ENCODE measurements at places on chromosomes 5 and 9. TPM values are rescaled to one million over a fixed set of nuclear protein-coding genes. Genes with fewer than 3 reads are reported as not detected.

DNA sequence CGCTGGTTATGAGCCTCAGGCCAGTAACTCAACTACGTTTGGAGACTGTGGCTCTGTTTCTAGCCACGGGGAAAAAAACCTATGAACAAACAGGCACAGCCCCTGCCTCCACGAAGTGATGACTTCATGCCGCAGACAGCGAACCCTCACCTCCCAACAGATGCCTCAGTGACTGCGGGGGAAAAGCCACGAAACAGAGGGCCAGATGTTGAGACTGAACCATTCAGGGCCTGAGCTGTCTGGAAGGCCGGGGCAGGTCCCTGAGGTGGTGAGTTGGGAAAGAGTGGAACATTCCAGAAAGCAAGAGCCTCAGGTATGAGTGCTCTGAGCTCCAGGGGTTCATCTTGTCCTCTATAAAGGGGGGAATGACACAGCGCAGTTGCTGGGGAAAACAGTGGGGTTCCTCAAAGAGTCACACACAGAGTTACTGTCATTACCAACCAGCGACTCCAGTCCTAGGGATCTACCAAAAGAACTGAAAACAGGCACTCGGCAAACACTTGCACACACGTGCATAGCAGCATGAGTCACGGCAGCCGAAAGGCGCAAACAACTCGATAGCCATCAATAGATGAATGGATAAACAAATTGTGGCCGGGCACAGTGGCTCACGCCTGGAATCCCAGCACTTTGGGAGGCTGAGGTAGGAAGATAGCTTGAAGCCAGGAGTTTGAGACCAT is 15.3 kb downstream of the PLPP7 start:
- no peak for DNase-seq

The FAM78A gene
- polyA plus RNA-seq, result 1.6 TPM

The STPG3 gene
- polyA plus RNA-seq, result not detected

- DNase-seq, result no peak
Observed at GRCh38 chr5:133675376-133676154, 63.2 kb upstream of the FSTL4 start.

GRCh38 chr5:73751254-73751914 is 125.4 kb downstream of the ARHGEF28 start:
- DNase-seq, result no peak

GRCh38 chr5:131067636-131068035 is 97.4 kb downstream of the HINT1 start:
- DNase-seq, result no peak

The ENTREP1 gene
- polyA plus RNA-seq, result 7.5 TPM

- DNase-seq, result no peak
Observed at GRCh38 chr5:133245191-133246052, 193.6 kb downstream of the HSPA4 start.

DNA sequence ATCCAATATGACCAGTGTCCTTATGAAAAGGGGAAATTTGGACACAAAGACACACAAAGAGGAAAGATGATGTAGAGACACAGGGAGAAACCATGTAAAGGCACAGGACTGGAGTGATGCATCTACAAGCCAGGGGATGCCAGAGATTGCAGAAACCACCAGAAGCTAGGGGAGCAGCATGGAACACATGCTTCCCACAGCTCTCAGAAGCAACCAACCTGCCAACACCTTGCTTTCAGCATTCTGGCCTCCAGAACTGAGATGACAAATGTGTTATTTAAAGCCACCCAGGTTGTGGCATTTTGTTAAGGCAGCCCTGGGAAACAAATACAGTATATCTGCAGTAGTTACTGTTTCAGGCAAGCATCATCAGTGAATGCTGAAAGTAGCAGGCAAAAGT is 23.2 kb downstream of the DAP start:
- no peak for DNase-seq

GRCh38 chr9:27425827-27426510 is 98.1 kb upstream of the IFNK start:
- DNase-seq, result no peak

GRCh38 chr5:75551471-75551870 is 39.8 kb downstream of the POLK start:
- no peak for DNase-seq

The NPDC1 gene
- 80.2 TPM for polyA plus RNA-seq

GRCh38 chr9:133750982-133751649 is 13.0 kb upstream of the SARDH start:
- no peak for DNase-seq

GRCh38 chr9:126614088-126614454 is 343 bp downstream of the LMX1B start:
- no peak for DNase-seq

- no peak for DNase-seq
Observed at GRCh38 chr5:5782402-5782801, 359.9 kb downstream of the ICE1 start.

- no peak for DNase-seq
Observed at GRCh38 chr5:157690690-157691433, 19.5 kb downstream of the C5orf52 start.

- no peak for DNase-seq
Observed at GRCh38 chr5:179272326-179273072, 72.8 kb downstream of the ADAMTS2 start.

The PPP1R26 gene
- 10.2 TPM for polyA plus RNA-seq

DNA sequence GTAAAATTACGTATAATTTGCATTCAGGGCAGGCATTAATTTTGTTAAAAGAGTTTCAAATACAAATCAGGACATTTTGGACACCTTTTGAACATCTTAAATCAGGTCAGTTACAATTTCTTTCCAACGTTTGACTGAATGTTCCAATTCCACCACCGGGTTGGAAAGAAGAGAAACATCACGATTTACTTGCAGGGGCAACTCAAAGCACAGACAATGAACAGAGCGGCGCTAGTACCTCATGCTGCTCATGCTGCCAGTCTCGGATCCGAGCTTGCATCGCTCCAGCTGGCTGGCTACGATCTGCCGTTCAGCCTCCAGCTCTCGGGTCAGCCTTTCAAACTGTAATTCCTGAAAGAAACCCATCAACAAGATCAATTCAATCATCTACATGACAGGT is 339.5 kb downstream of the CTNND2 start:
- no peak for DNase-seq

DNA sequence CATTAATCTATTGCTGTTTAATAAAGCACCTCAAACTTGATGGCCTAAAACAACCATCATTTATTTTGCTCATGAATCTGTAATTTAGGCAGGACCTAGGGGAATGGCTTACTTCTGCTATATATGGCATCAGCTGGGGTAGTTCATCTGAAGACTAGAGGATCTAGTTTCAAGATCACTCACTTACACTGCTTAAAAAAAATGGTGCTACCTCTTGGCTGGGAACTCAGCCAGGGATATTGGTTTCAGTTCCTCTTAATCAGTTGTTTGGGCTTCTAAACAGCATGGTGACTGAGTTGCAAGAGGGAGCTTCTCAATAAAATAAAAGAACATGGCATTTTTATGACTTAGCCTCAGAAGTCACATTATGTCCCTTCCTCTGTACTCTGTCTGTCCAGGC is 142.0 kb downstream of the FAM114A2 start:
- DNase-seq, result no peak

The FAM153A gene
- polyA plus RNA-seq, result 1.6 TPM

The C9orf153 gene
- polyA plus RNA-seq, result not detected

- no peak for DNase-seq
Observed at GRCh38 chr5:61910771-61911170, 395.2 kb upstream of the KIF2A start.

DNA sequence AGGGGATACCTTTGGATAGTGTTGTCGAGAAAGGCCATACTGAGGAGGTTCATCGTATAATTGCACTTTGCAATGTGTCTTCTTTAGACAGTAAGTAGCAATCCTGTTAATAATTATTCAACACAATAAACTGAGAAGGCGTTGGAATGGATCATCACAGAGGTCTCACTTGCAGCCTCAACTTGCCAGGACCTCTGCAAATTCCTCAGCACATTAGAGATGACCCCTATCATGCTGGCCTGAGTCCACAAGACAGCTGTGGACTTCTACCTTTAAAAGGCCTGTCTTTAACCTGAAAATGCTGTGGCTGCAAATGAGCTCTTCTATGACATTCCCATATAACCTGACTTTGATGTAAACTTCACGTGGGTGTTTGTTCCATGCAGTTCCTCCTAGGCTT is 14.1 kb downstream of the SH3TC2 start:
- no peak for DNase-seq

DNA sequence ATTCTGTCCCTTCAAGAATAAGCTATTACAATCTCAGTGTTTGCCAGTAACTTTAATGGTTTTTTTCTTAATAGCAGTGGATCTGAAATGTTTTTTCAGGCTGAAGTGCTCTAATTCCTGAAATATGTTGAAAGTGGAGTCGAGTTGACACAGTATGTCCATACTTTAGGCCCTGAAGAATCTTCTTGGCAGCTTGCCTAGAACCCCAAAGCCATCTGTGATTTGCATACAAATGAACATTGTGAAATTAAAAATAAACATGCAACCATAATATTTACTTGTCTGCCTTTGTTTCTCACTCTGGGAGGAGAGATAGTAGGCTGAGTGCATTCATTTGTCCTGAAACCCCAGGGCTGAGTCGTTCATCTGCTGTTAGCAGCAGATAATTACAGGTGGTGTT is 152.7 kb downstream of the ADCY2 start:
- DNase-seq, result no peak

DNA sequence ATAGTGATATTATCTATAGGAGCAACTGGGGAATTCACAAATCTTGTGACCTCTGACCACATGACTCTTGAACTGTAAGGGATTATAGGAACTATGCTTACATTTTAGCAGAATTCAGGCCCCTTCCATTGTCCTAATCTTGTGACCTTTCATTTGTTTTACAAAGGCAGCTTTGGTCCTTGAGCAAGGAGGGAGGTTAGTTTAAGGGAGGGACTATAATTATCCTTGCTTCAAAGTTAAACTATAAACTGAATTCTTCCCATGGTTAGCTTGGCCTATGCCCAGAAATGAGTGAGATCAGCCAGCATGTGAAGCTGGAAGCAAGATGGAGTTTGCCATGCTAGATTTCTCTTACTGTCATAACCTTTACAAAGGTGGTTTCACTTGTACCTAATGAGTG is 51.2 kb downstream of the TARS1 start:
- peak; percentile 18 for DNase-seq

GRCh38 chr5:146789712-146790653 is 88.6 kb downstream of the PPP2R2B start:
- DNase-seq, result no peak

DNA sequence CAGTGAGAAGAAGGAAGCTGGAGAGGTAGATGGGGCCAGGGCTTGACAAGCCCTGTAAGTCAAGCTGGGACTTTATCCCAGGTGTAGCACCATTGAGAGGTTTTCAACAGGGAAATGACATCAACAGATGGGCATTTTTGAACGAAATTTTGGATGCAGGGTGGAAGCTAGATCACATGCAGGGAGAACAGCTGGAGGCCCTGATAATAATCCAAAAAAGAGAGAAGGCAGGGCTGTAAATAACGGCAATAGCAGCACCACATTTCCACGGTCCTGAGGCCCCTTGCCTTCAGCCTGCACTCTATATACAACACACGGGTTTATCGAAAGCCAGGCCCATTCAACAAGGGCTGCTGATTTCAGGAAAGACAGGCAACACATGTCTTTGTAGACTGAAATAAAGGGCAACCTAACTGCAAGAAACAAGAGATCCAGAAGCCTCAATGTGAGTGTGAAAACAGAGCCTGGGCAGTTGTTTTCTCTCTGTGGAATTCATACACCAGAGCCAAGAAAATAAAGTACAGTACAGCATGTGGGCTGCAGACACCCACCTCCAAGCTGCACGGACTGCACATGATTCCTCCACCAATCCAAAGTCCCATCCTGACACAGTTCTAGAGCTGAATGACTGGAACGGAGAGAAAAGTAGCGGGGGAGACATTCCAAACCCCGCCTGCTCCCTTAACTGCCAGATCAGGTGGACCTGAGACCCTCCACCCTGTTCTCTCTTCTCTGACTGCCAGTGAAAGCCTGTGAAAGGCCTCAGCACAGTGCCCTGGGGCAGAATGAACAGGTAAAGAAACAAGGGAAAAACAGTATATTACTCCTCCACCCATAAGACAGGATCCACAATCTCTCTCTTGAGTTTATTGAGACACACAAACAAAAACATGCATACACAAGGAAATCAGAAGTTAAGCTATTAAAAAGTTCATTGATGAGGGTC is 36.3 kb downstream of the KLHL3 start:
- no peak for DNase-seq

The ARL14EPL gene
- polyA plus RNA-seq, result not detected

- DNase-seq, result no peak
Observed at GRCh38 chr9:135265931-135266330, 178.5 kb downstream of the OLFM1 start.

The SIT1 gene
- 0.32 TPM for polyA plus RNA-seq

DNA sequence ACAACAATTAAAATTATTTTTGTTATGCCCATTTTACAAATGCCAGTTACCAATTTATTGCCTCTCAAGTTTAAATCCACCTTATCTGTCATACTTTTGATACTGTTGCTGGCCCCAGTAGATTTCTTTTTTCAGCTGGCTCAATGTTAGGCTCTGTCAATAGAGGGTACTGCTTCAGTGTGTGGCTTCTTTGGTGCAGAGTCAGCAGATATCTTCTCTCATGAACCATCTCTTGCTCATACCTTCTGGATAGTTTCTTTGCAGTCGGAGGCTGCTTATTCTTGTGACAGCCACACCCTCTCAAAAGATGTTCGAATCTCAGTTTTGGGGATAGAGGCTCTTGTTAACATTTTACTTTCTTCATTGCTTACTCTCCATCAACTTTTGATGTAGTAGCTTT is 849.9 kb upstream of the SEMA6A start:
- no peak for DNase-seq

The CDHR2 gene
- polyA plus RNA-seq, result 8.0 TPM

- no peak for DNase-seq
Observed at GRCh38 chr9:110047232-110047954, 160.6 kb downstream of the C9orf152 start.

- DNase-seq, result no peak
Observed at GRCh38 chr9:16633794-16634193, 236.7 kb downstream of the BNC2 start.

- no peak for DNase-seq
Observed at GRCh38 chr5:149284501-149284900, 12.8 kb downstream of the AFAP1L1 start.

GRCh38 chr5:52468976-52469375 is 318.7 kb upstream of the ITGA1 start:
- DNase-seq, result no peak

DNA sequence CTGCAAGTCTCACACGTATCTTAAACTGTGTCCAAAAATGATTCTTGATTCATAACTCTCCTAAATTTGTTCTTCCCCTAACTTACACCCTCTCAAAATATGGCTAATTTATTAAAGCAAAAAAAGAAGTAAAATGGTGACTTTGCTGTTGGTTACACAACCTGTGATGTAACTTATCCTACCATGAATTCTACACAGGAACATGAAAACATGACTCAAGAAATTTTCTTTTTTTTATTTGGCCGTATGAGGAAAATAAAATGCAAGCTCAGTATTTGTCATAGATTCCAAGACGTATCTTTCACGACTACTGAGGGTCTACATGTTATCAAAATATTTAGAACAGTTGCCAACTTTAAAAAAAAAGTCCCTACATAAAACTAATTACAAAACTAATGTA is 9.2 kb downstream of the LIFR start:
- no peak for DNase-seq

GRCh38 chr5:78720227-78720985 is 71.8 kb upstream of the LHFPL2 start:
- no peak for DNase-seq

The F2RL2 gene
- 0.32 TPM for polyA plus RNA-seq

The PCDHB15 gene
- 1.8 TPM for polyA plus RNA-seq

The ANKRD55 gene
- 0.26 TPM for polyA plus RNA-seq

The TEK gene
- polyA plus RNA-seq, result 16.1 TPM

- DNase-seq, result no peak
Observed at GRCh38 chr5:124453221-124454051, 293.0 kb downstream of the ZNF608 start.

- no peak for DNase-seq
Observed at GRCh38 chr5:72138943-72139521, 31.8 kb downstream of the MAP1B start.
